ENCODE measurements at places on chromosomes 1 and 21. TPM values are rescaled to one million over a fixed set of nuclear protein-coding genes. Genes with fewer than 3 reads are reported as not detected.

- no peak for DNase-seq
These were observed 30.8 kb upstream of the ZNF648 start for GRCh38 chr1:182092336-182092735.

- peak; percentile 38 for DNase-seq
These were observed 7.4 kb downstream of the CFAP410 start for GRCh38 chr21:44331650-44332307.

MAP7D1 gene
- total RNA-seq: 271 TPM

GRCh38 chr1:27682351-27682944, 10.5 kb upstream of the IFI6 start:
- no peak for DNase-seq

- DNase-seq: peak; percentile 43
These were observed 109.5 kb upstream of the KIF26B start for GRCh38 chr1:245045087-245045881.

GRCh38 chr1:175209493-175209921, 16.9 kb upstream of the KIAA0040 start:
- no peak for DNase-seq

DNA sequence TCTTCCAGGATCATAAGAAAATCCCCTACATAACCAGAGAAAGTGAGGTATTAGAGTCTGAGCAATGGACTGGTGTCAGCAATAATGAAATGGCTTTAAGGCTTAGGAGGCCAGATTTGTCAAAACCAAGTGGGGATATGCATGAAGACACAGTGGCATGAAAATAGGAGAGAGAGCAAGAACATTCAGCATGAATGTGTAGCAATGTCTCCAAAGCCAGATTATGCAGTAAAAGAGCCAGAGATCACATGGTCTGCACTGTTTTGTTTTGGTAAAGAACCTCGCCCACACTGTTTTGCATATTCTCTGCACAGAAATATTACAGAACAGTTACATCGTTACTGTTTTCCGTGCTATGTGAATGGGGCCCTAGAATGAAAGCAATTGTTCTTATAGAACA, 589.4 kb downstream of the PLPP3 start:
- no peak for DNase-seq

CLCA4 gene
- total RNA-seq: not detected

DNA sequence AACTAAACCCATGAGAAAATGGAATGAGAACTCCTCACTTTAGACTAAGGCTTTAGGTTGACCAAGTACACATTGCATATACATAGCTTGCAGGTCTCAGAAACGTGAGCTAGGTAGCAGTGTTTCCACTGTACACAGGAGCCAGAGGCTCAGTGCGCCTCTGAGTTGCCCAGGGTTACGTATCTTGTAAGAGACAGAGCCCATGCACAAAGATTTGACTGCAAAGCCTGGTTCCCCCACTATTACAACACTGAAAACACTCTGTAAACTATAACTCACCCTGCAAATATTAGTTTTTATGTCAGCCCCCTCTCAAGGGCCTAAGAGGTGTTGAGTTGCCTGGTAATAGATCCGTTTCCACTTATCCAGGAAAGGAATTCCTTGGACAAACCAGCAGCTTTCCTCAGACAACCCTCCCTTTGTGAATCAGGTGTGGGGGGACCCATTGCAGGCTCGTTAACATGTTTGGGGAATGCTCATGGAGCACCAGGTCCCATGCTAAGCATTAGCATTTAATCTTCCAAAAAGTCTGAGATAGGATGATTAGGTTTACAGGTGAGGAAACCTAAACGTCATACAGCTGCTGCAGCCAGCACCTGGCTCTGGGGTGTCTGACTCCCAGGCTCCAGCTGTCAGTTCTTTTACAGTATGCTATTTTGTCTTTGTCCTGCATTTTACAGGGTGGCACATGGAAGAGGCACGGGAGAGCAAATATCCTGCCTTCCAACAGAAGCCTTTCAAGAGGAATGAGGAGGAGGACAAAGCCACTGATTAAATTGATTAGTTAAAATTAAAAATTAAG, 25.7 kb downstream of the TENT5C start:
- DNase-seq: no peak

DNA sequence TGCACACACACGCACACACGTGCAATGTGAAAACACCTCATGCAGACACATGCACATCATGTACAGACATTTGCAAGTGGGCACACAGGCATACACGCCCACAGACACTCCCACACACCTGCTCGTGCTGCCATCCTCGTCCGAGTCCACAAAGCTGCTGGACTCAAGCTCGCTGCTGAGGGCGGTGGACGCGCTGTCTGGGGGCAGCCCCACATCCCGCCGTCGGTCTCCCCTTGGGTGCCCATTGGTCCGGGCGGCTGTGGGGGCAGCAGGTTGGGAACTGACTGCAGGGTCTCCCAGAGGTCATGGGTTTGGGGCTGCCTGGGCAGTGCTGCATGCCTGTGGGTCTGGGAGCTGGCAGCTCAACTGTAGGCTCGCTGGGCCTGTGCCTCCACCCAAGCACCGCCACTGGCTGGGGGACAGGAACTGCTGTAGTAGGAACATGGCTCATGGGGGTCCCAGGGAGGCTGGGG, 7.6 kb downstream of the DVL1 start:
- DNase-seq: no peak

DNA sequence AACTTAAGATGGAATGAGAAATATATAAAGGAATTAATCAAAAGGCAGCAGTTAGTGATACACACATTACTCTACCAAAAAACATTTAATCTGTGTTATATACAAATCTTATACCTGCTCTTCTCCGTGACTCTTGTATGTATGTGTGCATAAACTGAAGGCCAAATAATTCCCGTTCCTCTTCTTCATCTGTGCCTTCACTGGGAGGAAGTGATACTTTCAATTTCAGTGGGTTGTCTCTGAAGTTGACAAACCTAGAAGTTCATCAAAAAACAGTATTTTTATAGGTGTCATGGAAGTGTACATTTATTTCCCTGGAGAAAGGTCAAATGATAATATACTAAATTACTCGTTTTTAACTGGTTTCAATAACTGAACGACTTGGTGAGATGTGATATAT, 19.3 kb downstream of the TRMT13 start:
- no peak for DNase-seq

MMEL1 gene
- not detected for total RNA-seq

DNA sequence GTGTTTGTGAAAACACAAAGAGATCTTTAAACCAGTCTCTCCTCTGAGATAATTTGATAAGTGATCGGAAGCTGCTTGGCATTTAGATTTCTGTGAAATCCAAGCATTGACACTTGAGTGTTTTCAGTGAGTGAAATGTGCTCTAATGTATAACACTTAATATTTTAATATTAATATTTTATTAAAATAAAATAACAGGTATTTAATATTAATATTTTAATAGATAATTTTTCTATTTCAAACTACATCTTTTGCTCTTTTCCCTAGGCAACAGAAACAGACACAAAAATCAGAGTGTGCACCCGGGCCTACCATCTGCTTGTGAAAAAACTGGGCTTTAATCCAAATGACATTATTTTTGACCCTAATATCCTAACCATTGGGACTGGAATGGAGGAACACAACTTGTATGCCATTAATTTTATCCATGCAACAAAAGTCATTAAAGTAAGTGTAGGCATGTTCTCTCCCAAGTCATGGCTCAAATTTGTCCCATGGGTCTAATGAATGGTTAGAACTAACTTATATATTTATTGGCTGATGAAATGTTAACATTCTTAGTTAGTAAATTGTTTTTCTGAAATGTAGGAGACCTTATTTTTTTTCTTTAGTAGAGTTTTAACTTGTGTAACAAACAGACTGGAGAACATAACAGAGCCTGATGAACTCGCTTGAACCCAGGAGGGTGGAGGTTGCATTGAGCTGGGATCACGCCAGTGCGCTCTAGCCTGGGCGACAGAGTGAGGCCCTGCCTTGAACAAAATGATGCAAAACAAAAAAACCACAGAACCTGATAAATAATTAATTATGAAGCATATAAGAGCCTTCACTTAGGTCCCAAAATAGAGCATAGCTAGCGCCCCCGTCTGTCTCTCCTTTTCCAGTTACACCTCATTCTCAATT, 55.2 kb downstream of the MTR start:
- no peak for DNase-seq

- DNase-seq: no peak
These were observed 3.2 kb upstream of the PROX1 start for GRCh38 chr1:213984387-213985208.

ORC1 gene
- 15.6 TPM for total RNA-seq

GRCh38 chr21:29360799-29361765, 62.4 kb downstream of the BACH1 start:
- DNase-seq: no peak

- DNase-seq: no peak
These were observed 18.9 kb downstream of the CDK18 start for GRCh38 chr1:205523261-205523890.

GRCh38 chr1:237187842-237188241, 145.9 kb downstream of the RYR2 start:
- no peak for DNase-seq

ZNF670 gene
- 6.0 TPM for total RNA-seq

- no peak for DNase-seq
These were observed 220.0 kb downstream of the TM2D1 start for GRCh38 chr1:61504852-61505390.

BCAN gene
- not detected for total RNA-seq

AMIGO1 gene
- 0.13 TPM for total RNA-seq

DNA sequence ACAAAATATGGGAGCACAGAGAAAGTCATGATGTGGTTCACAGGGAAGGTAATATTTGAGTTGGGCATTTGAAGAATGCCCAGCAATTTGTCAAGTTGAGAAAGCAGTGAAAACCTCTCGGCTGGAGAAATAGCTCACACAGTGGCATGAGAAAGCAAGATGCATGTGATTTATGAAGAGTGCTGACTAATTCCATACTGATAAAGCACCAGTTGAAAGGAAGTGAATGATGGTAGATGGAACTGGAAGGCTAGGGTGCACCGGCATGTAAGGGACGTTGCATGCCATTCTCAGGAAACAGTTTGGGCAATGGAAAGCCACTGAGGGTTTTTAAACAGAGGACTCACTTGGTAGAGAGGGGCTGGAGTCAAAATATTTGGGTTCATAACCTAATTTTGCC, 53.5 kb upstream of the MTF2 start:
- no peak for DNase-seq

DNA sequence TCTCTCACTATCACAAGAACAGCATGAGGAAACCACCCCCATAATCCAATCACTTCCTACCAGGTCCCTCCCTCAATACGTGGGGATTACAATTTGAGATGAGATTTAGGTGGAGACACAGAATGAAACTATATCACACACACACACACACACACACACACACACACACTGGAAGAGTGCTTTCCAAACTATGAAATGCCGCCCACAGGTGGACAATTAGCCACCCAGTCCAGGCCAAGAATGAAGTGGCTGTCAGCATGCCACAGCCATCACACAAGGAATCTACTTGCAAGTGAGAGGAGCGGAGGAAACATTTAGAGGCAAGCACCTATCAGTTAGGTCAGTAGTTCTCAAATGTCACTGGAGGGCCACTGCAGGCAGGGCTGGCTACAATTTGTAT, 105.4 kb upstream of the HOOK1 start:
- DNase-seq: no peak

- DNase-seq: no peak
These were observed 39.3 kb upstream of the EYA3 start for GRCh38 chr1:28127617-28128257.

DNA sequence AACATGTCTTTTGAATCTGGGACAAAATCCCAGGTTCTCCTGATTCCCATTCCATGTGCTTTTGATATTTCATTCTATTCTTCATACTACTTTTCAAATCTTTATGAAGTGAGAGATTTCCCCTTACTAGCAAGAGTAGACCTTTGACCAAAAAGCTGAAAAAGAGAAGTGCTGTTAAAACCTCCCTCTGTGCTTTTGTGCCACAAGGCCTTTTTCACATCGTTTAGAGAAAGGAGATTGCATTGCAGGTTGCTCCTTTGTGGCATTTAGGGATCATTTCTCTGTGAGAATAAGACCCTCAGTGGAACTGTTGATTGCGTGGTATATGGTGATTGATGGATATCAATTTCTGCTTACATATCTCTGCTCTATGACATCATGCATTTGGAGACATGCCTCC, 148.8 kb downstream of the TGFB2 start:
- no peak for DNase-seq

DNA sequence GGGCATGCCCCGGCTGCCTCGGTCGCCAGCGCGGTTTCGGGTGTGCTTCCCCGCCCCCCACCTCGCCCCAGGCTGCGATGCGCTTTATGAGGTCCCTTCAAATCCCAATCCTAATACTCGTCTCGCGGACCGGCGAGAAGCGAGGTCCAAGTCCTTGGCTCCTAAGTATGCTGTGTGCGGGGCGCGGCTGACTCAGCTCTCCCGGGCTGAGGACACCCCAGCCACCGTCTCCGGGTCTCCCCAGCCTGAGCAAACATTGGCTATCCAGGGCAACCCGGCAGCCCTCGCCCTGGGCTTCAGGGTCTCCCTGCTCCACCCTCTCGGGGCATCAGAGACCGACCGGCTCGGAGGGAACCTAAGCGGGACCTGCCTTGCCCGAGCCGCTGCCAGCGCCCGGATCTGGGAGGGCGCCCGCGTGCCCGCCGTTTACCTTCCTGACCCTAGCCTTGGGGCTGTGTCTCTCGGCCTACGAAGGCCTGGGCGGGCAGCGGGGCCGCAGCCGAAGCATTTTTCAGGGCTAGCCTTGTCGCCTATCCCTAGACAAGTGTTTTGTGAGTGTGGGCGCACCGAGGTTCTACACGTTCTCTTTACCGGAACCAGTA, 1.2 kb downstream of the ITPKB start:
- DNase-seq: peak; percentile 12

- DNase-seq: peak; percentile 32
These were observed 148.7 kb downstream of the ADSS2 start for GRCh38 chr1:244302876-244303609.

- peak; percentile 14 for DNase-seq
These were observed 692.0 kb upstream of the NR5A2 start for GRCh38 chr1:199335496-199335895.

SH2D2A gene
- total RNA-seq: not detected

- DNase-seq: no peak
These were observed 99.9 kb downstream of the XCL2 start for GRCh38 chr1:168443899-168444298.

- DNase-seq: no peak
These were observed 46.1 kb downstream of the GRIK1 start for GRCh38 chr21:29893687-29894086.

GRCh38 chr1:203120325-203121153, 7.0 kb upstream of the ADORA1 start:
- peak; percentile 35 for DNase-seq

- DNase-seq: no peak
These were observed 16.9 kb upstream of the COL18A1 start for GRCh38 chr21:45388011-45388521.

- no peak for DNase-seq
These were observed 577.8 kb upstream of the NR5A2 start for GRCh38 chr1:199449681-199450080.

DNA sequence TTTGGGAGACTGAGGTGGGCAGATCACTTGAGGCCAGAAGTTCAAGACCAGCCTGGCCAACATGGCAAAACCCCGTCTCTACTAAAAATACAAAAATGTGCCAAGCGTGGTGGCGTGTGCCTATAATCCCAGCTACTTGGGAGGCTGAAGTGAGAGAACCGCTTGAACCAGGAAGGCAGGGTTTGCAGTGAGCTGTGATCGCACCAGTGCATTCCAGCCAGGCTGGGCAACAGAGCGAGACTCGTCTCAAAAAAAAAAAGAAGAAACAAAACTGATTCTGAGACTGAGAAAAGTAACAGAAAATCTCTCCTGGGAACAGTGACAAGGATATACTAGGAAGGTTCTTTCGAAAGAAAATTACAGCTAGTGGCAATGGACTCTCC, 20.9 kb downstream of the USP48 start:
- DNase-seq: no peak

- peak; percentile 20 for DNase-seq
These were observed 108.7 kb upstream of the RNPC3 start for GRCh38 chr1:103416681-103417286.

FMOD gene
- total RNA-seq: 3.0 TPM

PADI6 gene
- total RNA-seq: not detected

LCE1D gene
- total RNA-seq: not detected
